GM23248 (cell line): ENCODE measurements at places on chromosomes 11 and 22.
A peak's percentile ranks its signal among the peaks of the same experiment; 100 is the strongest.

- DNase-seq = no peak
These were observed 128 bp downstream of the TAF10 start for GRCh38 chr11:6611963-6612212.

DNA sequence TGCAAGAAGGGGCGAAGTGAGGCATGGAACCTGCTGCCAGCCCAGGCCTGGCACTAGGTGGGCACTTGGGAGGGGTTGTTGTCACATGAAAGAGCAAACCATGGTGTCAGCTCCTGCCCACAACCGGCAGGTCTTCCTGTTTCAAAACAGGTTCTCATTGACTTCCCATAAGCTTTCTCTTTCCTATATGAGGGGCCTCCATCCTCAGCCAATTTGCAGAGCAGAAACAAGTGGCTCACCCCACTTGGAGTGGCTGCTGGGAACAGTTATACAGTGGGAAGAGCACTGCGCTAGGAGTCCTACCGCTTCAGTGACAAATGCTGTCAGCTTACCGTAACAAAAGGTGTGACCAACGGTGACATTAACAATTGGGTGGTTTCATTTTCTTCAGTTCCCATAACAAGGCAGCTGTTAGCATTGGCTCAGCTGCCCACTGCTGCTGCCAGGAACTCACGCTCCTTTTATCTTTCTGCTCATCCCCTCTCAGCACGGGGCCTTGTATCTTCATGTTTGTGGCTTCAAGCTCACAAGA, 10.2 kb upstream of the SSTR3 start:
- no peak for DNase-seq

DNA sequence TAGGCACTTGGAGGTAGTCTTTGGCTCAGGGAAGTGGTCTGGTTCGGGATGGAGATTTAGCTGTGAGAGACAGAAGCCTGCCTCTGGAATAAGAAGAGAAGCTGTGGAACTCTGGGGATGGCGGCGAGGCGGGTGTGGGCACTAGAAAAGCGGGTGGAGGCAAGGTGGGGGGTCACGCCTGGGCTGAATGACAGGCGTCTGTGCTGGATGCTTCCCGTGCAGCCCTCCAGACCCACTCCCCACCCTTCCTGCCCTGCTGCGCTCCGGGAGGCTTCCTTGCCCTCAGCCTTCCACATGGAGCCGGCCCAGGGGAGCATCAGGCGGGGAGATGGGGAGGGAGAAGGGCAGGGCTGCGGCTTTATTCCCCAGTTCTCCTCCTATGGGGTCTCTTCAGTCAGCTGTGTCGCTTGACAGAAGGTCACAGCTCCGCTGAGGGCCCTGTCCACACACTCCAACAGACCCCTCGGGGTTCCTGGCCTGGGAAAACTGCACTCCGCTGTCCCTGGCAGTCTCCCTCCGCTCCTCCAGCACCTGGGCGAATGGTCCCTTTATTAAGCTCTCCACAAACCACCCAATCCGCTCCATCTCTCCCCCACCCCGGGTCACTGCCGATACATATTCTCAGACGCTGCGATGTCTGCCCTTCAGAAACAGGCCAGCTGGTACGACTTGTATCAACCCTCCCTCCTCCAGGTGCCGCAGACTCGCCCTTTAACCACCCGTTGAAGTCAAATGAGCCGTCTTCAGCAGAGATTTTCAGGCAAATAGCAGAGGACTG, 6.2 kb downstream of the DNAJB13 start:
- DNase-seq = no peak

DNA sequence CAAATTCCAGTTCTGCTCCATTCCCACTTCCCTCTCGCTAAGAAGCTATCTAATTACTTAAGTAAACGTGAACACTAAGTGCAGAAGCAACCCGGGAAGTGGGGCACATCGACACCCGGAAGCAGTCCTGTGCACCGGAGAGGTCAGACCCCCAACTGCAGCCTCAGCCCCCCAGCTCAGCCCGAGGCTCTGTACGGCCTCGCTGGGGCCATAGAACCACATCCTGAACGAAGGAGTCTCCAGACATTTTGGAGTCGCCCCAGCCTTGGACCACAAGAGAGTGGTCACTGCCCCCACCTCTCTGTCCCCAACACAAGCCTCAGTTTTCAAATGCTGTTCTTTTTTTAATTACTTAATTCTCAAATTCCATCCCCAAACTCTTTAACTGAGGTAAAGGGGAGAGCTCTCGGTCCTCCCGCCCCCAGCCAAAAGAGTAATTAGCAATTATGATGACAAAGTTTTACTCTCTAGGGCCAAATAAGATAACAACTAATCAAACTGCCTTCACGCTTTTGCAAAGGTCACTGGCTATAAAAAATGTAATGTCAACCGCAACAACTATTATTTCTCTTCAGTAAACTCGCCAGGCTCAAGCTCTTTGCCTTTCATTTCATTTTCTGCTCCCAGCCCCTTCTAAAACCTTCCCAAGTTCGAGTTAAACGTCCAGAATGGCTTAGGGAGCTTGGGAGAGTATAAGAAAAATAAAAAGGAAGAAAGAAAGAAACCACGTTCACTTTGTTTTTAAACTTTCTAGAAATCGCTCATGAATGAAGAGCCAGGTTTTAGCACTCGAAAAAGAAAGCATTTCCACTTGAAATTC, 2.2 kb downstream of the PAX6 start:
- DNase-seq = no peak

DNA sequence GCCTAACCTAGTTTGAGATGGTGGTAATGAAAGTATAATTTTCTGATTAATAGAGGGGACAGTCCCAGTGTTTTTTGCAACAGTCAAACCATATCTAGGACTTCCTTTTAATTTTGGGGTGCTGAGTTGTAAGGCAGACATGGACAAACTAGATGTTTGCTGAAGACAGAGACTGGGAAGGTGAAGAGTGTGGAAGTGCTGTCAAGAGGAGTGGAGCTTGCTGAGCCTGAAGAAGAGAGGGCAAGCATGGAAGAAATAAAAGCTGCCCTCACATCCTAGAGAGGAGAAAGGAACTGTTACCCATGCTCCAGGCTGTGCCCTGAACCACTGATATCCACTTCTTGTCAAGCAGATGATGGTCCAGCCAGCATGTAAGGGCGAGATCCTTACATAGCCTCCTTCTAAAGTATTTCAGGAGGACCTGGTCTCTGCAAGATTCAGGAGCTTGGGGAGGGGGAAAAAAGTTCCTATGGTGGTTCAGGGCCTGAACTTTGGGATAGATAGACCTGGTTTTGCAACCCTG, 51.4 kb downstream of the PRR5L start:
- no peak for DNase-seq

- no peak for DNase-seq
These were observed 540.4 kb downstream of the BUD13 start for GRCh38 chr11:116232364-116232828.

DNA sequence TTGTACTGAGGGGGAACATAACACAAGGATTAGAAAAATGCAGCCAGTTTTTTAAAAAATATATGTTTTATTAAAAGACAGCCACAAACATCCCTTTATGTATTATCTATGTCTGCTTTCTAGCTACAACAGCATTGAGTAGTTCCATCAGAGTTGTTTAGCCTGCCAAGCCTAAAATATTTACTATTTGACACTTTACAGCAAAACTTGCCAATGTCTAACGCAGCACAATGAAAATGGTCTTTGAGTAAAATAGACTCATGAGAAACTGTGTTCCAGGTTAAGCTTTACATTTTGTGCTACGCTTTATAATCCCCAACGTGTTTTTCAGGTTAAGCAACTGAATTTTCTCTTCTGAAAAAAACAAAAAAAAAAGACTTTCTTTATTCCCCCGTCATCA, 2211.5 kb upstream of the RAG2 start:
- DNase-seq = no peak

- DNase-seq = peak; percentile 54
These were observed 522 bp downstream of the CORO1B start for GRCh38 chr11:67442504-67443404.

DNA sequence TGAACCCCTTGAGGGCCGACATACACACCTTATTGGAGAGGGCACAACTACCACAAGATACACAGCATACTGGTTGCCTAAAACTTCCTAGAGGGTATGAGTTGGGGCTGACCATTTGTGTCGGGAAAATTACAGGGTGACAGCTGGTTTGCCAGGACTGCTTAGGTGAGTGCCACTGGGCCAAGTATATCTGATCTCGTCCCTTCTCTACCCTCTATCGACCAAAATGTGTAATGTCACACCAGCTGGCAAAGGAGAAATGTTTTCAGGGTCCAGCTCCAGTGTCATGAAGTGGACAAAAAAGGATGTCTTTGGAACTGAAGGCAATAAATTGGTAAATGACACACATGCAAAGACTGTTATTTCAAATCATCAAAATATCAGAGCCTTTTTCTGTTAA, 126.1 kb downstream of the PGR start:
- DNase-seq = no peak

DNA sequence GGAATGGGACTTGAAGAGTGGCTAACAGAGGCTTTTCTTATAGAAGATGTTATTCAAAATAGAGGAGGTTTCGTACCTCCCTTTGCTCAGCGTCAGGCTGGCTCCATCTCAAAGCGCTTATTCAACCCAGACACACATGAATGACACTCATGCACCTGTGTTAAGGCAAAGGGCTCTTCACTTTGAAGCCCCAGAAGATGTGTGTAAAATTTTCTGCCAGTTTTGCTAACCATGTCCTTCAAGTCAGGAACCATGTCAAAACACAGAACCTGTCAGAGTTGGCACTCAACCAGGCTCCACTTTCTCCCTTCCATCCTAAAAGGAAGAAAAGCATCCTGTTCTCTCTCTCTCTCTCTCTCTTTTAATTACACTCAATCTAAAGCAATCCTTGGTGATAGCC, 352.8 kb upstream of the NARS2 start:
- no peak for DNase-seq

- peak; percentile 60 for DNase-seq
These were observed 759 bp downstream of the DESI1 start for GRCh38 chr22:41619979-41620588.

DNA sequence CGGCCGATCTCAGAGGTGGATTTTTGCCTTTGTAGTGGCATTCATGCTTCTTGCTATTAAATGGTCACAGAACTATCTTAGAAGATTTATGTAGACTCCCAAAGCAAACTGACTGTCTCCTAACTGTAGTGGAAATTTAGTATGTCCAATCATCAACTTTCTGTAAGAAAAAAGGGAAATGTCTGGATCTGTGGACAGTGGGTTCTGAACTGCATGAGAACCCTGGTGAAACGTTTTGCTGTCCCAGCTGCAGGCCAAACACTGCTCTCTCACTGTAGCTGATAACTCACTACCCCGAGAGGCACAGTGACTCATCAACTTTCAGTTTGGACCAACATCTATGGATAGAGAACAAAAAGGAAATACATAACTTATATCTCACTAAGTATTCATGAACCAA, 387.1 kb downstream of the SOX6 start:
- peak; percentile 86 for DNase-seq

DNA sequence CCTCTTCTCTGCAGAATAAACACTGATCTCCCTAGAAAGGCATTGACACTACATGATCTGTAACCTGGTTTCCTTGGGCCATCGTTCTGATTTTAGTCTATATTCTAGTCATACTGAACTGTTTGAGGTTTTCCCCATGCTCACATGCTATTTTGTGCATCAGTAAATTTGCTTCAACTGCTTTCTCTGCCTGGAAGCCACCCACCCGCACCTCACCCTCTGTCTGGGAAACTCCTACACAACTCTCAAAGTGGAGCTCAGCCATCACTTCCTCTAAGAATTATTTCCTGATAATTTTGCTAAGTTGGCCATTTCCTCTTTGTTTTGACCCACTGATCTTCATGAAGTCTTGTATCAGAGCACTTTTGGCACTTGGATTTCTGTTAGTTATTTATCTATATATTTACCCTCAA, 36.1 kb downstream of the MMP20 start:
- no peak for DNase-seq

GRCh38 chr22:37627121-37627520, 12.3 kb upstream of the SH3BP1 start:
- peak; percentile 45 for DNase-seq

DNA sequence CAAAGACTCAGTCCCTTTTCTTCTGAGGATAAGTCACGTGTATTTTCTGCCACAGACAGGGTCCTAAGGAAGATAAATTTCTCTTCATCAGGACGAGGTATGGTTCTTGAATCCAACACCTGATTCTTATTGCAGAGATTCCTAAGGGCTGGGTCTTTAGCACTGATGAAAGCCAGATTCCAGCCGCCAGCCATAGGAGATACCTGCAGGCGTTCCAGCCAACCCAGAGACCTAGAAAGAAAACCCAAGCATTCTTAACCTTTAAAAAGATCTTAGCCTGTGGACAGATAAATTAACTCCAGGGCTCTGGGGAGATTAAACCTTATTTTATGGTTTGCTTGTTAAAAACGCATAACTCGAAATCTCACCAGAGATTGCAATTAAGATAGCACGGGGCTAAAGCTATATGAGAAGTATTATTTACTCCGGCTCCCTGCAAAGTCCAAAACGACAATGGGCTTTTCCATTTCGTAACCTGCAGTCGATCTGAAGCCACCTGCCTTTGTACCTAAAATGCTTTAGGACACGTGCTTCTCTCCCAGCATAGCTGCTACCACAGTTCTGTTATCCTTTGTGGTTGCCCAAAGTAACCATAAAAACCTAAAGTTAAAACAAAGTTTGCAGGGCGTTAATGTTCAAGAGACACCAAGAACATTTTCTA, 104.5 kb downstream of the NXPE2 start:
- no peak for DNase-seq

DNA sequence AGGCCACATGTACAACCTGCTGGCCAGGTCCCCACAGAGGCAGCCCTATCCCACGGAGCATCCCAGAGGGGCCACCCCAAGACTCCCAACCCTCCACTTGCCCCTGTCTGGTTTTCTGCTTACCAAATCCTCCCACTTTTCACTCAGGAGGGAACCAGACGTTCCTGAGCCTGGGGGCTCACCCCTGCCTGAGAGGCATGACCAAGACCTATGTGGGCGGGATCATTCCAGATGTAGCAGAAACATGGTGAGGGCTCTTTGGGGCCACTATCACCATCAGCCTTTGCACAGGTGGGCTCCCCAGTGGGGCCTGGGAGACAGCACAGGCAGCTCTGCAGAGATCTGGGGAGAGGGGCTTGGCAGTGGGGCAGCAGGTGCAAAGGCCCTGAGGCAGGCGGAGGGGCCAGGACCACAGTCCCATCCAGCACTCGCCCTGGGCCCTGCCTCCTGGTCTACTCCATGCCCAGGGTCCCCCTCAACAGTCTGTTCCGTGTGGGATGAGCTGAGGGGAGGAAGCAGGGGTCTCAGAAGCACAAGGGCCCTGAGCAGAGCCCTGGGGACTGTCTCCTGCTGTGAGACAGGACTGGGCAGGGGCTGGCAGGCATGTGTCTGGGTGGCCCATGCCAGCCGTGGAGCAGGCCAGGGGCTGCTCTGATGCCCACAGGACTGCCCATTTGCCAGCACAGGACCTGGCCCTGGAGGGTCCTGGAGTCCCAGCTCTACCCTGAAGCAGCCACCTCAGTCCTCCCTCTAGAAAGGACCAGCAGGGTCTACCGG, 9.4 kb downstream of the PIM3 start:
- no peak for DNase-seq
